ENCODE measurements at places on chromosomes 7 and 10.

DNA sequence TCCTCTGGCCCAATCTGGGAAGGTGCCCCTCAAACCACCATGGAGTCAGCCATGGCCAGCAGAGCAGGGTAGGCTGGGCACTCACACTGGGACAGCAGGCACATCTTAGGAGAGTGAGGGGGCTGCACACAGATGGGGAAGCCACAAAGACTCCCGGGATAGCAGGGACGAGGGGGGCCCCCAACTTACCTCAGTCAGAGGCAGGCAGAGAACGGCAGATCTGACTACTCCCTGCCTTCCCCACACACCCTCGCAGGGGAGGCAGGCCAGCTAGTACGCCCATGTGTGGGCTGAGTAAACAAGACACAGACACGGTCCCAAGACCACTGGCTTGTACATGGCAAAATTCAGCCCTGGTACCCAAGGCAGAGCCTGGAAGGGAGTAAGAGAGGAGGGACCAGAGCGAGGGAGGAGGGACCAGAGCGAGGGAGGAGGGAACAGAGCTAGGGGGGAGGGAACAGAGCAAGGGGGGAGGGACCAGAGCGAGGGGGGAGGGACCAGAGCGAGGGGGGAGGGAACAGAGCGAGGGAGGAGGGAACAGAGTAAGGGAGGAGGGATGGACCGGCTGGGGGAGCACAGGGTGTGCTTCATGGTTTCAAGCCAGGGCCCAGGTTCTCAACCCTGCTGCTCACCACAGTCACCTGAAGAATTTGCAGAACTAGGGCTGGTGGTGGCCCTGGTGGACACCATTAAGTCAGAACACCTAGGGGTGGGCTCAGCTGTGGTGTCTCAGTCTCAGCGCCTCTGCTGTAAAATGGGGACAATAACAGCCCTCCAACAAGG, 73.8 kb downstream of the RGS10 start:
- no peak for DNase-seq

- no peak for DNase-seq
Measured at GRCh38 chr10:19570120-19570519, 246.1 kb upstream of the PLXDC2 start.

GRCh38 chr7:155988416-155988815, 176.2 kb upstream of the SHH start:
- no peak for DNase-seq

- DNase-seq = no peak
Measured at GRCh38 chr7:129678606-129679005, 67.1 kb downstream of the NRF1 start.

Data from left ventricle myocardium superior (tissue), 1 donor.